ENCODE measurements at places on chromosomes 12 and 14.

- no peak for DNase-seq
These were observed 210.6 kb upstream of the DIO3 start for GRCh38 chr14:101350691-101351090.

DNA sequence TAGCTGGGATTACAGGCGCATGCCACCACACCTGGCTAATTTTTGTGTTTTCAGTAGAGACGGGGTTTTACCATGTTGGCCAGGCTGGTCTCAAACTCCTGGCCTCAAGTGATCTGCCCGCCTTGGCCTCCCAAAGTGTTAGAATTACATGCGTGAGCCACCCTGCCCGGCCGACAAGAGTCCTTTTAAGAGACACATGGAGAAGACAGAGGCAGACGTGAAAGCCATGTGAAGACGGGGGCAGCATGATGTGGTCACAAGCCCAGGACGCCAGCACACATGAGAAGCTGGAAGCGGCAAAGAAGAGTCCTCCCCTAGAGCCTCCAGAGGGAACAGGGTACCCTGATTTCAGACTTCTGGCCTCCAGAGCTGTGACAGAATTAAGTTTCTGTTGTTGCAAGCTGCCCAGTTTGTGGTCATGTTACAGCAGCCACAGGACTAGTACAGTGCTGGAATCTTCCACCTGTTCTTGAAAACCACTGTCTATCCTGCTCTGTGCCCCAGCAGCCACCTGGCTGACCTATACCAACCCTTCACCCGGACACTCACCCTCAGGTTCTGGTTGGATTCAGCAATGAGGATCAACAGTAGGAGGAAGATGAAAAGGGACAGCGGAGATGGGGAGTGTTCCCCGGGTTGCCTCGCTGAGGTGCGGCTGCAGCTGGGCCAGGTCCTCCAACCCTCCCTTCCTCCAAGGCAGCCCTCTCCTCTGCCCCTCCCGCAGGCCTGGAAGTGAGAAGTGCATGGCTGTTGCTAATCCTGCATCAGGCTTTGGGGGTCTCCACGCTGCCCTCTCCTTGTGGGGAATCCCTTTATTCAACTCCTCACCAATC is 16.9 kb downstream of the VPS37B start:
- no peak for DNase-seq

GRCh38 chr14:54902143-54902520 is 494 bp downstream of the GCH1 start:
- DNase-seq, result peak; percentile 79

DNA sequence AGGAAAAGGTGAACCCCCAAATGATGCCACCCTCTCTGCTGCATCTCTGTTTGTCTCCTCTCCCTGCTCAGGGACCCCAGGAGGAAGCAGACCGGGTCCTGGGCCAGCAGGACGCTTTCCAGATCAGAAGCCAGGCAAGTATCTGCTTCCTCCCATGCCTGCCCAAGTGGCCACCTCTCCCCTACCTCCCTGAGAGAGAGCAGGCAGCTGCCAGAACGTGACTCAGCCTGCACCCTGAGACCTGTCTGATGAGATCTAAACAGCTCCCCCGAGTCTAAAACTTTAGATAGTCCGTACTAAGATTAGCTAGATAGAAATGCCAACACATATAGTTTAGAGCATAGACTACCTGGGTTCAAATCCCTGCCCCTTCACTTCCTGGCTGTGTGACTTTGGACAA is 31.2 kb upstream of the OAS1 start:
- no peak for DNase-seq

- peak; percentile 77 for DNase-seq
These were observed 16.3 kb upstream of the FLVCR2 start for GRCh38 chr14:75562089-75562488.

Measured in activated naive CD4-positive, alpha-beta T cell treated with Interleukin-2 at 50 U/mL for 16 hours (primary cell).